ENCODE measurements at places on chromosomes 6 and 20.

DNA sequence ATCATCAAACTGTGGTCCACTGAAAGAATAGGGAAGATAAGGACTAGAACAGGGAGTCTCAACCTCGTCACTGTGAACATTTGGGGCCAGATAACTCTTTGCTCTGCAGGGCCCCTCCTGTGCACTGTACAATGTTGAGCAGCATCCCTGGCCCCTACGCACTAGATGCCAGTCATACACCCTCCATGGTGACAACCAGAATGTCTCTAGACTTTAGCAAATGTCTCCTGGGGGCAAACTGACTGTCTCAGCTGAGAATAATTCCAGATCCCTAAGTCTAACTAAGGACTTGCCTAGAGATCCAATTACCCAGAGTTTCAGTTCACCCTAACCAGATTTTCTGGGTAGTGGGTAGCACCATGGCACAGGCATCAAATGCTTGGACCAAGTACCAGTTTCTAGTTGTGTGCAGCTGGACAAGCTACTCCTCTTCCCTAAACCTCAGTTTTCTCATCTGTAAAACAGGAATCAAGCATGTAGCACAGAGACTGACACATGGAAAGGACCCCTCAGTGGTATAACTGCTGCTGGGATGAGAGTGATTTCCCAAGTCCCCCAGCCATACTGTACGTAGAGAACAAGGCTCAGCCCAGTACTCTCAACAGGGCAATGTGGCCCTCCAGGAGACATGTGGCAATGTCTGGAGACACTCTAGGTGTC is 87.0 kb upstream of the NFATC2 start:
- no peak for DNase-seq

DNA sequence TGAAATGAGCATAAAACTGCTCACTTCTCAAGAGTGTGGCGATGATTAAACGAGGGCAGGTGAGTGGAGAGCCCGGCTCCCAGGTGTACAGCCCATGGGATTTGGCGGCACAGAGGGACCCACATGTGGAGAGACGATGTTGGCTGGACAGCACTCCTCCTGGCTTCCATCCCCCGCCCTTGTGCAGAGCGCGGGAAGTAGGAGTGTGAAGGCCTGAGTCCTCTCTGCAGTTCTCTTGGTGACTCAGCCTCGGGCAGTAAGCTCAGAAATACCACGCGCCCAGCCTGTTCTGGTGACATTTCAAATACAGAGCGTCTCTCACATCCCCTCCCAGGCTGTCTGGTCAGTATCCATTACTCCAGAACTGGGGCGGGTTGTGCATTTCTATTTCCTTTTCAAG is 94.2 kb upstream of the SRSF6 start:
- no peak for DNase-seq

- no peak for DNase-seq
Observed at GRCh38 chr20:59837623-59838394, 95.6 kb downstream of the SYCP2 start.

DNA sequence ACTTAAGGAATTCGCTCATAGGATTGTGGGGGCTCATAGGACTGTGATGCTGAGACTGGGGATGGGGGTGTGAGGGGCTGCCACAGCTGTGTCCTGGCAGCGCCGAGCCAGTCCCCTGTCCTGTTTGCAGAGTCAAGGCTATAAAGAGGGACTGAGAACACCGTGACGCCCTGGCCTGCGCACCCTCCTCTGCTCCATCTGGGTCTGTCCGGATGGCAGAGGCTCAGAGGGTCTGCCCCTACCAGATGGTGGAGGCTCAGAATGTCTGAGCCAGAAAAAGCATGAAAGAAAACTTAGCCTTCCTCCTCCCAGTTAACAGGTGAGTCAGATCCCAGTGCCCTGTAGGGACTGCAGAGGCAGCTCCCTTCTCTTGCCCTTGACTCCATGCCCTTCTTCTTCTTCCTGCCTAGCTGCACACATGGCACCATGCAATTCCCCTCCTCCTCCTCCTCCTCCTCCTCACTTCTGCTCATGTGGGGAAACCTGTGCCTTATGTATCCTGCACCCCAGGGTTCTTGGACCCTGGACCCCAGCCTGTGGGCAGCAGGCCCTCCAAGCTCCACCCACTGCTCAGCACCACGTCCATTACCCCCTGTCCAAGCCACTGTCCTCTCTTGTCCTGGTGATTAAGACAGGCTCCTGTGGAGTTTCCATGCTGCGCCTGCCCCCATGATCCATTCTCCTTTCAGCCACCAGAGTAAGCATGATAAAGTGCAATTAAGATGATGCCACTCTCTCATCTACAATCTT is 410.0 kb upstream of the SULF2 start:
- DNase-seq, result no peak

DNA sequence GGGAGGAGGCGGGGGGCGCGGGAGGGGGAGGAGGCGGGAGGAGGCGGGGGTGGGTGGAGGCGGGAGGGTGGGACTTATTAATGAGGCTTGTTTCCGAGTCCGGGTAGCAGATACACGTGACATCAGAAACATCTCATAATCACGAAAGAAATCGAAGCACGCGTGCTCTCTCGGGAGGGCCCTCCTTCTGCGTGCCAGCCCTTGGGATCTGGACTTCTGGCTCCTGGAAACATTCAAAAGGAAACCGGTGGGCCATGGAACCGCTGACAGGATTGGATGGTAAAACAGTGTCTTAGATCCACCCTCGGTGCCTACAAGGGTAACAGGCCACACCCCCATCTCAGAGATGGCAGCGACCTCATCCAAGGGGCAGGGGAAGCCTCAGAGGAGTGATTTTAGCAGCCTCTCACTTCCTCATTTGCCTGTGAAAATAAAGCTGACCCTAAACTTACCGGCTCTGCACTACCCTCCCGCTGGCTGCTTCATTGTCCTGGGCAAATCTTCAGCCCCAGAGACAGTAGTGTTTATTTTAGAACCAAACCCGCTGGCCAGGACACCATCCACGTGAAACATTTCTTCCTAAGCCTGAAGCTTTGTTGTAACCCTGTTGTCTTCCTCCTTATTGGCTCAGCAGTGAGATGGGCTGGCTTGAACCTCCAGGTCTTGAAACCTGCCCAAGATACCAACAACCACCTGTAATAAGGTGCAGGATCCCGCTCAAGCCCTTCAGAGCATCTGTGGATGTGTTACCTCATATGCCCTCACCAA is 97.5 kb downstream of the PSMG4 start:
- no peak for DNase-seq

GRCh38 chr6:2909718-2910117 is 6.6 kb upstream of the SERPINB9 start:
- DNase-seq, result no peak

DNA sequence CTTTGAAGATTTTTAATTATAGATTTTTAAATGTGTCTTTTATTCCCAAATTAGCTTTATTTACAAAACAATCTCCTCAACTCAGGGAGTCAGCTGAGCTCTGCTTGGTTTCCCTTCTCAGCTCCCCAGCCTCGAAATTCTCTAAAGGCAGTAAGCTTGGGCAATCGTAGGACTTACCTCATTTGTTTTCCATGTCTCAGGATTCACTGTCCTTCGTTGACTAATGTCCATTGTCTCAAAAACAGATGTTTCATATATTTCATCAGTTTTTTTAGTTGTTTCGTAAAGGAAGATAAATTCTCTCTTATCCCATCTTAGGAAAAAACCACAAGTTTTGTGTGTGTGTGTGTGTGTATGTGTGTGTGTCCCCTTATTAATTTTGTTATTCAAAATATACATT is 102.2 kb upstream of the ADGRF1 start:
- no peak for DNase-seq
